ENCODE measurements at places on chromosomes 7 and 10.
A peak's percentile ranks its signal among the peaks of the same experiment; 100 is the strongest.

- DNase-seq, result no peak
Measured at GRCh38 chr7:133070562-133070961, 11.3 kb downstream of the CHCHD3 start.

GRCh38 chr7:108415821-108416536 is 40.3 kb downstream of the NRCAM start:
- DNase-seq, result peak; percentile 88

GRCh38 chr10:47079204-47079580 is 168.0 kb downstream of the PTPN20 start:
- DNase-seq, result no peak

DNA sequence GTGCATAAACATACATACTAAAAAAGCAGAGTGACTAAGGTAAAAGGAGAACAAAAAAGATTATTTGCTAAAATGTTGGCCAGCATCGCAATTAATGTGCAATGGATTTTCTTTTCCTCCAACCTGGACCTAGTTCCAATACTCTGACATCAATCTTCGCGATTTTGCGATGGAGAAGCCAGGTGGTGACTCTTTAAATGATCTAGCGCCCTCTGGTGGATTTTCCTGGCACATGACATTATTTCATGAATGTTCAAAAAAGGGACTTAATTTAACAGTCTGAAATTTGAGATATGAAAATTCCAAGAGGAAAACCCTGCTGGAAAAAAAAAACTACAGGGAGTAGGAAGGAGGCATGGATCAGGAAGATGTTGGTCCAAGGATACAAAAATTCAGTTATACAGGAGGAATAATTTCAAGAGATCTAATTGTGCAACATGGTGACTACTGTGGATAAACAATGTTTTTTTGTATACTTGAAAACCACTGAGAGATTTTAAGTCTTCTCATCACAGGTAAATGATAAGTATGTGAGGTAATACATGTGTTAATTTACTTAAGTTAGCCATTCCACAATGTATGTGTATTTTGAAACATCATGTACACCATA is 4.3 kb upstream of the KCNMA1 start:
- DNase-seq, result peak; percentile 67

DNA sequence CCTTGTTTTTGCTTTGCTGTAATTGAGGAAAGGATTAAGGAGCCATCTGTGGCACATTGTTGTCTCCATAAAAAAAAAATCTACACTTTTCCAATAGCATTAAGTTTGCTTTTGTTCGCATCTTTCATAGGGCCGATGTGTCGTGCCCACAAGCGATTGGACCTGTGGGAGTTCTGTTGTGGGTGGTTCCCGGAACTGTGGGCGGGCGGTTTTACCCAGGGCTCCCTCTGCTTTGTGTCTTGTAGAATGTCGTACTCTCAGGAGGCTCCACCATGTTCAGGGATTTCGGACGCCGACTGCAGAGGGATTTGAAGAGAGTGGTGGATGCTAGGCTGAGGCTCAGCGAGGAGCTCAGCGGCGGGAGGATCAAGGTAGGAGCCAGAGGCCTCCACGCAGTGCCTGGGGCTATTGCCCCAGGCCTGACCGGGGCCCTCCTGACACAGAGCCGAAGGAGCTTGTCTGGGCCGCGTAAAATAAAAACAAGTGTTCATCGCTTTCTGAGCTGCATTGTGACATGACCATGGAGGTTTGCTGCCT is 92.4 kb downstream of the ACTR3B start:
- no peak for DNase-seq

DNA sequence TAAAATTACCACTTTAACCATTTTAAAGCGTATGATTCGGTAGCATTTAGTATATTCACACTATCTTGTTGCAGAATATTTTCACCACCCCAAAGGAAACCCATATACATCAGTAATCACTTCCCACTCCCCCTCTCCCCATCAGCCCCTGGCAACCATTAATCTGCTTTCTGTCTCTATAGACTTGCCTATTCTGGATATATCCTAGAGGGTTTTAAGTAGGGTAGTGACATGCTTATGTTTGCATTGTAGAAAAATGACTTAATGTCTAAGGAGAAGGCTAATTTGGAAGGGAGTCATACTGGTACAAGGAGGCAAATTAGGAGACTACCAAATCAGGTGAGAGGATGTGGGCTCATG is 42.6 kb upstream of the TRIL start:
- DNase-seq, result no peak

DNA sequence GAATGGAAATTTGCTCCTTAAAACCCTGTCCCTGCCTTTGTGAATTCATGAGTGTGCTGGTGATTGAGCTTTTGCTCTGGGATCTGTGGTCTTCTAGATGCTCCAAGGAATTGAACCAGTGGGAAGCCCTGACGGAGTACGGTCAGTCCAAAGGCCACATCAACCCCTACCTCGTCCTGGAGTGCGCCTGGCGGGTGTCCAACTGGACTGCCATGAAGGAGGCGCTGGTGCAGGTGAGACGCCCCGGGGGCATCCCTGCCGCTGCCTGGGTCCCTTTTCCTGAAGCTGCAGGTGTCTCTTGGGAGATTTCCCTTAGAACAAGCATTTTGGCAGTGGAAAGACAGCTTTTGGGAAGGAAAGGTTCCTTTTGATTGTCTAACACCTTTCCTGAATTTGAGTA is 100.3 kb downstream of the TRRAP start:
- DNase-seq, result no peak

DNA sequence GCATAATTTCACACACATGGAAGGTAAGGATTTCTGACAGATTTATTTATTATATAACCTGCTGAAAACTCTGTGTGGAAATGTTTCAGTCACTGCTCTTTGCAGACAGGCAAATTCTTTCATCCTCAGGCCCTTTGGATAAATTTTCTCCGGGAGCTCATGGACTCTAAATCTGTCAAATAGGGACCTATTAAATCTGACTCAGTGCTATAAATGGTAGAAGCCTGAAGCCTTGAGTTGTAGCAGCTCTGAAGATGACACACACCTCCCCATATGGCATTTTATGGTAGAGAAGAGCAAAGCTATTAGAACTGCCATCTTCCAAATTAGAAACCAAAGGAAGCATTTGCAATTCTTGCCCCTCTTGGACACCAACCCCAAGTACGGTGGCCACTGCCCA is 808.7 kb downstream of the XPNPEP1 start:
- DNase-seq, result no peak

- no peak for DNase-seq
Measured at GRCh38 chr7:141462958-141463357, 88.3 kb upstream of the AGK start.

DNA sequence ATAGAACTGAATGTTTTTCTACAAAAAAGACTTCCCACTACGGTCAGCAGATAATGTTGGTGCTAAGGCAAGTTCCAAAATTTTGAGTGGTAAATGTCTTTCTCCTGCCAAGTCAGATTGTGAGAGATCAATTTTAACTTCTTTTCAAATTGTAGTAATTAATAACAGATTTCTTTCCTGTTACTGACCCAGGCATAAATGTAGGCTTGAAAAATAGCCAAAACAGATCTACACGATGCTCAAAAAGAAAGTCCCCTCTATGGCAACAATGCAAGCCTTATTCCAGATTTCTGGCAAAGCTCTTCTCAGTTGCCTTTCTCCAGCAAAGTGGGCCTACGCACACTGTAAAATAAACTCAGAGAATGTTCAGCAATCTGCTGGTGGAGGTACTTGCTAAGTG is 641.0 kb upstream of the NRP1 start:
- no peak for DNase-seq

DNA sequence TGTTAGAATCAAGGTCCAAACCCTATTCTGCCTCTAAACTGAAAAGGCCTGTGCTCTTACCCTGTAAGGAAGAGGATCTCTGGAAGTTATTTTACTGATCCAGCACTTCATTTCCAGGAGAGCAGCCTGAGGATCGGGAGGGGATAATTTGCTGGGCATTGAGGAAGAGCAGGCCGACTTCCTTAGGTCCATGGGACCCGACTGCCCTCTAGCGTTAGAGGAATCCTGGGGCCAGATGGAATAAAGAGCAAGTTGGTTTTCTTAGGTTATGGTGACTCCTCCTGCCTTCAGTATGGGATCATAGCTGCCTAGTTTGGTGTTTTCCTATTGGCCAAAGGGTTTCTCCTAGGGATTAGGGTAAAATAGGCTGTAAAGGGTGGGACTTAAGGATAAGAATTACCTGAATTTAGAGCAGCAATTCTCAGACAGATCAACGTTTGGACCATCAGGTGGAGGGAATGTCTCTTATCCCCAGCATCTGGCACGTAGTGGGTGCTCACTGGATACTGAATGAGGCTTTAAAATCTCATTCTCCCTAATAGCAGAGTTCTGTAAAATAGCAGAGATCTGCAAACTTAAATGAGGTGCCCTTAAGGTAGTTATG is 40.0 kb upstream of the SORBS1 start:
- peak; percentile 73 for DNase-seq

GRCh38 chr10:119252051-119252465 is 44.7 kb downstream of the GRK5 start:
- DNase-seq, result no peak

GRCh38 chr10:35657621-35658020 is 15.5 kb upstream of the FZD8 start:
- DNase-seq, result no peak

DNA sequence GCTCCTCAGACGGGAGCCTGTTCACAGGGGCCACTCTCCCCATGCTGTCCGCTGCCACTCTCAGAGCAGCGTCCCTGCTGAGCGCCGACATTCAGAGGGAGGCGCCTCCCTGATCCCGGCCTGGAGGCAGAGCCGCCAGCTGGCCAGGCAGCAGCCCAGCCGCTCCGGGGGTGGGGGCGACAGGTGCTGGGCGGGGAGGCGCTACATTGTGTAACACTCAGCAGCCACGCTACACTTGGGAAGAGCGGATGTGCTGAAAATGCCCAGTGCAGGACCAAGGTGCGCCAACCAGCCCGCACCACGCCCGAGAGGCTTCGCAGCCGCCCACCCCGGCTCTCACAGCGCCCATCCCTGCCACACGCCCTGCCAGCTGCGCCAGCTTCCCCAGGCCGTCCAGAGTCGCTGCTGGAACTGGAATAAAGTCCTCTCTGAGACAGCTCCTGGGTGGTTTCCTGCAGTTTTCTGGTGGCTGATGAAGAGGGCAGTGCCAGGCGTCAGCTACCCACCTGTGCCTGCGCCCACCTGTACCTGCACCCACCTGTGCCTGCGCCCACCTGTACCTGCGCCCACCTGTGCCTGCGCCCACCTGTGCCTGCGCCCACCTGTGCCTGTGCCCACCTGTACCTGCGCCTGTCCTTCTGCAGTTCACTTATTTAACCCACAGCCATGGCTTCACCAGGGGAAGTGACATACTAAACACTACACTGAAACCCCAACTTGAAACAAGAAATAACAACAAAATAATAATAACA is 25.7 kb downstream of the STK32C start:
- DNase-seq, result no peak

- DNase-seq, result no peak
Measured at GRCh38 chr7:53638517-53638916, 603.1 kb downstream of the POM121L12 start.

- no peak for DNase-seq
Measured at GRCh38 chr7:35004531-35005095, 32.7 kb downstream of the DPY19L1 start.

DNA sequence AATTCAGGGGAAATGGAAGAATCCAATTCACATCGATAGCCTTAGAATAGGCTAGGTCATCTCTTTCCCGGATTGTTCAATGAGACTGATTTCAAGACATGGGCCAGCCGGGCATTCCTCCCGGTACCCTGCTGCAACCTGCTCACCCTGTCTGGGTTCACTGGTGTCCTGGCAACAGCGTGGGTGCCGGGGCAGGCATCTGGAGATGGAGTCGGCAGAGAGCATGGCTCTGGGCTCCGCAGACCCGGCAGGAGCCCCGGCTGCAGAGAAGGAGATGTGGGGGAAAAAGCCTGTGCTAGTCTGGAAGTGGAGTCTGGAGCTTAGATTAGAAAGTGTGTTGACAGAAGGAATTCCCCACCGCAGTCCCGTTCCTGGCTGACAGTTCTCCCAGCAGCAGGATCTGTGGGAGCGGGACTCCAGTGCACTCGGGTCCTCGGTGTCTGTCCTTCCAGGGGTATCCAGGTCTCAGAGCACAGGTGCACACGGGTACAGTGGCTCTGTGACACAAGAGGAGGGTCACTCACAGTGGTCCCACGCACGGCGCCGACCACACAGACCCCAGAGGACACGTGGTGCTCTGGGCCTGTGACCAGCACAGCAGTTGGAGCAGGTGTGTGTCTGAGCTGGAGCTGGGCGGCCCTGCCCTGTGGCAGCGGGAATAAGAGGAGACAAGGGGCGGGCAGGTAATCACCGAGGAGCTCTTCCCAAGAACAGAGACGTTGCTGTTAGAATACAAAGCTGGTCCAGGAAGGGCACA is 65.7 kb upstream of the PITRM1 start:
- no peak for DNase-seq

- no peak for DNase-seq
Measured at GRCh38 chr7:101169110-101169837, 3.9 kb upstream of the VGF start.

- no peak for DNase-seq
Measured at GRCh38 chr7:42055171-42055570, 181.8 kb downstream of the GLI3 start.

- DNase-seq, result no peak
Measured at GRCh38 chr7:154519229-154519628, 467.0 kb downstream of the DPP6 start.

GRCh38 chr10:44832595-44833390 is 78.3 kb upstream of the TMEM72 start:
- DNase-seq, result no peak

DNA sequence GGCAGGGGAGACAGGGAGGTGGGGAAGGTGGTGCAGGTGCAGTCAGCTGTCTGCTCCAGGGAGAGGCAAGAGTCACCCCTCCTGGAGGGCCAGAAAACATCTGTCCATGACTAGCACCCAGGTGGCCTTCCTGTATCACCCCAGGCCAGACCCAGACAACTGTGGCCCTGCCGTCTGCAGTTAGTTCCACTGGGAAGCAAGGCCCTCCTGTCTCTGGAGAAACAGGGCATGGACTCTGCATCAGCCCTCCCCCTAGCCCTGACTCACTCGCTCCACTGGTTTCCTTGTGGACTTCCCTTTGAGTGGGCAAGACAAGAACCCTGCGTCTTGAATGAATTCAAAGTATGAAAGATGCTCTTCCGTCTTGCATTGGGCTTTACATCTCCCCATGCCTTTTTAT is 12.6 kb downstream of the TBATA start:
- no peak for DNase-seq

DNA sequence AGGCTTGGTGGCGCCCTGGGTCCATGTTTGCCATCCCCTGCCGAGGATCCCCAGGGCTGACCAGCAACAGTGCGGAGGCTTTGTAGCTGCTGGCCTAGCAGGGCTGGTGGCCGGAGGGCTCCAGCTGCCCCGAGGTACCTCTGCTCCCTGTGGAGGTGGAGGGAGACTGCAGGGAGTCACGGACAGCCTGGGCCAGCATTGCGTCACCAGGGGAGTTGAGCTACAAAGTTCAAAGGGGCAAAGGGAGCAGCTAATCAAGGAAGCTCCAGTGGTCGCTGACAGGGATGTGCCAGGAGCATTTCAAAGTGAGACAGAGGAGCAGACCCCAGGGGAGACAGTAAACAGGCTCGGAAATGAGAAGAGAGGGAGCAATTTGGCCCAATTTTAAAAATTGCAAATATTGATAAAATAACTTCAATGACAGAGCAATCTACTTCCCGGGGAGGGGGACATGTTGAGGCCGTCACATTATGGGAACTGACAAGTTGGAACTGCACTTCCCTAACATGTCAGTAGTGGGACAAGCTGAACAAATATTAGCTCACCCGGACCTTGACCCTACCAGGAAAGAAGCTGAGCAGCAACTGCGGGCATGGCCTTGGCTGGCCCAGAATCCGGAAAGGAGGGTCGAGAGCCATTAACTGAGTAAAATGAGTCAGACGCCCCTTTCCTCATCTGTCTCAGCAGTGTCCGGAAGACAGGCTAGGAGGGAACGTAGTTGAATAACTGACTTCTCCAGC is 39.4 kb downstream of the BTBD16 start:
- DNase-seq, result no peak
